ENCODE measurements at places on chromosomes 1 and 21.
A peak's percentile ranks its signal among the peaks of the same experiment; 100 is the strongest.

DNA sequence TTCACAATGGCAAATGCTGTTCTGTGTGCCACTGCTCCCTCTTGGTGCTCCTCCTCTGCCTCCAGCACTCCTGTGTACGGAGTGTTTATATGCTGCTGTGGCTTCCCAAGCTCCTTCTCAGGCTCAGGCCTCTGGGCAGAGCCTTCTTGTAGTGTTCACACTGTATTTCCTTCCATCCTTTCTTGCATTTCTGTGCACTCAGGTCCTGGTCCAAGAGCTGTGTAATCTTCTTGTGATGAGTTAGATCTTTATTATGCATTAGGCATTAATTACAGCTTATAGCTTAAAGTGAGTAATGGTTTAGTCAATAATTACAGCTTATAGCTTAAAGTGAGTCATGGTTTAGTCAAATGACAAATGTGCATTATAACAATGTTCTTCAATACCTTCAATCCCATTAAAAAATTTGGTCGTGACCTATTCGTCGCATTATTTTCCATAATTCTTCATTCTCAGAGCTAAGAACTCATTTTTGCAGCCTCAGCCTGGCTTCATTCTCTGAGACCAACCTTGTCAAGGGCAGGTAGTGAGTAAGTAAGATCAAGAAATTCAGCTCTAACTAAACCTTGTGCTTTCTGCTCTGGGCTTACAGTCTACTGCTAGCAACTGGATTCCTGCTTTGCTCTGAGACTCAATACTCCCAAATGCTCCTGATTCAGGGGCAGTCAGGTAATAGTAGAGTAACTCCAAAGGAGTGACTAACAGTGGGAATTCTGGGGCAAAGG, 154.5 kb upstream of the SPAG17 start:
- no peak for DNase-seq

DNA sequence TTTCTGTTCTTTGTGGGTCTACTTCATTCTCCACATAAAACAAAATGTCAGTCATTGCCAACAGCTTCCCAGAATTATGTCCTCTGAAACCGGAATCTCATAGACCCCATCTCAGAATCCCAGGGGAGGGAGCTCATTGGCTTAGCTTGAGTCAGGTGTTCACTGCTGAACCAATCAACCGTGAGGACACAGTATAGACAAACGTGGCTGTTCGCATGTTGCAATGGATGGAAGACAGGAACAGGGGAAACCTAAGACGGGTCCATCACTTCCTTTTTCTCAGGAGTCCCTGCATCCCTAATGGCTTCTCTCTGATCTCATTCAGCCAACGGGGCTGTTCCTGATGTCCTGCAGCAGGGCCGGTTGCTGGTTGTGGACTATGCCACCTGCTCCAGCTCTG, 9.1 kb downstream of the CELA2A start:
- DNase-seq = no peak

DNA sequence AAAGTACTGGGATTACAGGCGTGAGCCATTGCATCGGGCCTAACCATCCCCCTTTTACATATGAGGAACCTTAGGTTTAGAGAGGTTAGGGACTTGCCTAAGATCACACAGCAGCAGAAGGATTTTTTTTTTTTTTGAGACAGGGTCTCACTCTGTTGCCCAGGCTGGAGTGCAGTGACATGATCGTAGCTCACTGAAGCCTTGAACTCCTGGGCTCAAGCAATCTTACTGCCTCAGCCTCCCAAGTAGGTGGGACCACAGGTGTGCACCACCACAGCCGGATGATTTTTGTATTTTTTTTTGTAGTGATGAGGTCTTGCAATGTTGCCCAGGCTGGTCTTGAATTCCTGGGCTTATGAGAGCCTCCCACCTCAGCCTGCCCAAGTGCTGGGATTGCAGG, 2.2 kb upstream of the C1orf167 start:
- DNase-seq = no peak

DNA sequence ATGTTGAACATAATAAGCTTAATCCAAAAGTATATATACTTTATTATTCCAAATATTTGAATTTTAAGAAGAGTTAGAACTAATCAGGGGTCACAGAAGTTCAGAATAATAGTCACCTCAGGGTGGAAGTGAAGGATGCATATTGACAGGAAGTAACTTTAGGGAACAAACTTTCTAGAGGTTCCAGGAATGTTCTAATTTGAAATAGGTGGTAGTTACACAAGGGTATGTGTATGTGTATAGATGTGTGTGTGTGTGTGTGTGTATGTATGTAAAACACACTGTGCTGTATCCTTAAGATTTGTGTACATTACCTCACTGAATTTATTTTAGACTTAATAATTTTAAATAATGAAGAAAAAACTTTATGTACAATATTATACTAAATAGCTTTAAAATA, 110.4 kb downstream of the ACBD6 start:
- DNase-seq = no peak

DNA sequence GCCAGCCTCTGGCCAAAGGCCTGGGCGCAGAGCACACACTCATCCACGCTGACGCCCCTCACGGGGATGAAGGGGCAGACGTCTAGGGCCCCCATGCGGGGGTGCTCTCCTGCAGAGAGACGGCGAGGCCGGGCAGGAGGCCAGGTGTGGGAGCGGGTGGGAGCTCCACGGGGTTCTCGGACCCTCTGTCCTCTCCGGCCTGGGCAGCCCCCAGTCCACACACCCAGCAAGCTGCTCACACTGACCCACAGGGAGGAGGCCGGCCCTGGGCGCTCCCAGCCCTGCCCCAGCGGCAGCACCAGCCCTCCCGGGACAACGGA, 2.5 kb downstream of the FTCD start:
- DNase-seq = no peak

DNA sequence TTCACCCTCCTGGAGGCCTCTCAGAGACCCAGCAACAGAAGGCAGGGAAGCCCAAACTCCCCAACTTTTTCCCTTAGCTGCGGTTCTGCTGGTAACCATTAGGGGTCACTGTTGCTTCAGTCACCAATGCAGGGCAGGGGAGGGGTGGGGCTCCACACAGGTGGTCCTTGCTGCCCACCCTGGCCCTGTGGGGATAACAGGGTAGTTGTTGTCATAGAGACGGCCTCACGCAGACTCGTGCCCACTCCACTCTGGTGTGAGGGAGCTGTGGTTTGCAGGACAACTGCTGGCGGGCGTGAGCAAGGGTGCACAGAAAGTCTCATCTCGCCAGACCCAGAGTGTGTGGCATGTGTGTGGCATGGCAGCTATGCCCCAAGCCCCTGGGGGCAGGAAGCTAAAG, 19.9 kb downstream of the INSRR start:
- DNase-seq = peak; percentile 30

DNA sequence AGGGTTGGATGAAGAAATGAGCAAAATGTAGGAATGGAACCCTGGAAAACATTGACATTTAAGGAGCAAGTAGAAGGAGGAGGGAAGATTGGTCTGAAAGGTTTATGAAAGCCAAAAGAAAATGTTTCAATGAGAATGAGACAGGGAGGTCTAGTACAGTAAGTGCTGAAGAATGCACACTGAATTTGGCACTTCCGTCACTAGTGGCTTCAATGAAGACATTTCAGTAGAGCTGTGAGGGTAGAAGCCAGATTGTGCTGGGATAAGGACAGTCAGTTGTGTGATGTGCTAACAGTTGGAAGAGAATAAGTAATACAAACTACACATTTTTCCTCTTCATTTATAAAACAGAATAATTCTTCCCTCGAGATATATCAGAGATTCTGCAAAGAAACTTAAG, 17.1 kb downstream of the THEM4 start:
- DNase-seq = no peak

DNA sequence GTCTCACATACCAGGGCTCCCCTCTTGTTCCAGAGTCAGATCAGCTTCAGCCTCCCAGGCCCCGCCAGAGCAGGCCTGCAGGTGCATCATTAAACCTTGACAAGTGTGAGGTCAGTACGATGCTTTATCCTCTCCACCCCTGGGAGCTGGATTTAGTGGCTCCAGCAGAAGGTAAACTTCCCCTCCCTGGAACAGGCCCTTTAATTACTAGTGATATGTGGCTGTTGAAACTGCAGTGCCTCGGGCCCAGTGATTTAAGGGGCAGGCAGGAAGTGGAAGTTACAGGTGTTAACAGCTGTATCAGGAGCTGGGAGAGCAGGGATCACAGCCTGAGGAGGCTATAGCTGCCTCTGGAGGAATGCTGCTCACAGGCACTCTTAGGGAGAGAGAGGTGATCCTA, 132.4 kb upstream of the KLHDC7A start:
- DNase-seq = no peak

DNA sequence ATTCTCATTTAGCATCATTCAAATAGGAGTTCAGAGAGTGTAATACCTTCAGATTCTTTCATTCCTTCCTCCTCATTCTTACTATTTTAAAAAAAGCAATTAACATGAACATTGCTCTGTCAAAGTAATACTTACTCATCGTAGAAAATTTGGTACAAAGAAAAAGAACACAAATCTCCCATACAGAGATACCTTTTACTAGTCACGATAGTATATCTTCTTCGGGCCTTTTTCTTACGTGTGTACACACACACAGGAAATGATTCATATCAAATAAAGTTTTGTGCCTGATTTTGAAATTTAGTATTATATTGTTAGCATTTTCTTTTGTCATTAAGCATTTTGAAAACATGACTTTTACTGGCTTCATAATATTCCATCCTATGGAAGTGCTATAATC, 52.9 kb downstream of the NCF2 start:
- no peak for DNase-seq

DNA sequence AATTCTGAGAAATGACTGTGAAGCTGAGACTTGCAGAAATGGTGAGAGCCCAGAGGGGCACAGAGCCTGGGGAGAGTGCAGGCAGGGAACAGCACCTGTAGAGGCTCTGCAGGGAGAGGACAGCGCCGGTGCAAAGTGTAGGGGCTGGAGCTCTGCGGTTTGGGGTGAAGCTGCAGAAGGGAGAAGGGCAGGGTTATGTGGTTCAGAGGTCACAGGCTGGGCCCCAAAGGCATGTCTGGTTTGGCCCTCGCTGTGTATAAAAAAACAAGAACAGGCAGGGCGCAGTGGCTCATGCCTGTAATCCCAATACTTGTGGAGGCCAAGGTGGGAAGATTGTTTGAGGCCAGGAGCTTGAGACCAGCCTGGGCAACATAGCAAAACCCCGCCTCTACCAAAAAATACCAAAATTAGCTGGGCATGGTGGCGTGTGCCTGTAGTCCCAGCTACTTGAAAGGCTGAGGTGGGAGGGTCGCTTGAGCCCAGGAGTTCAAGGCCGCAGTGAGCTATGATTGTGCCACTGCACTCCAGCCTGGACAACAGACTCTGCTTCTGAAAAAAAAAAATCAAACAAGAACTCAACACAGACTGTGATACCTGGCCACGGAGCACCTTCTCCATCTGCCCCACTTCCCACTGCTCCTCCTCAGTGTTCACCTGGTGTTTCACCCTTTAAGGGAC, 29.1 kb downstream of the SERINC2 start:
- no peak for DNase-seq

DNA sequence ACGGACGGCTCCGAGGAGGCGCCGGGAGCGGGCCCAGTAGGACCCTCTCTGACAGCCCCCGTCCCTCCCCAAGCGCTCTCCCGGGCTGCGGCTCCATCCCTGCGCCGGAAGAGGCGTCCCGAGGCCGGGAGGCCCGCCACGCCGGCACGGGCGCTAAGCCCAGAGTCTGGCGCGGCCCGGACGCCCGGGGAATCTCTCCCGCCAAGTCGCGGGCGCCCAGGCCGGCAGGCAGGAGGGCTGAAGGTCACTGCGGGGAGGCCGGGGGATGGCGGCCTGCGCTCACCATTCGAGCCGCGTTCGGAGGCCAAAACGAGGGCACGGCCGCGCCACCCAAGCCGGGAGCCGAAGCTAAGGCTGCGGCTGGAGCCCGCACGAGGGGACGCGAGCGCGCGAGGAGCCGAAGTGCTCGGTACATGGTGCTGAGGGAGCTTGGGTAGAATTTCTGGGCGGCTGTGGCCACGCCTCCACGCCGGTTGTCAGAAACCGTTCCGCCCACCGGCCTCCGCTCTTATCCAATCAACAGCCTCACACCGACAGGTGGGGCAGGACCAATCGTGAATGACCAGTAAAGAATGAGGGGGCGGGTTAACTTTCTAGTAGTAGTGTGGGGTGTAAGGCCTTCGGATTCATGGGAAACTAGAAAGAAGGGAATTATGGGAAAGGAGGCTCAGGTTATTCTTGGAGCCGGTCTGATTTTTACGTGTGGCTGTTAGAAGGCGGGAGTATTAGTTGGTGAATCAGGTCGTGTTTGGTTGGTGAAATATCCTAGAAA, at the start of gene FH:
FH (minus strand) TSS at position 448 of the 772 bp plus-strand sequence; CDS start at position 415, 33 bp downstream.
- DNase-seq = peak; percentile 98

DNA sequence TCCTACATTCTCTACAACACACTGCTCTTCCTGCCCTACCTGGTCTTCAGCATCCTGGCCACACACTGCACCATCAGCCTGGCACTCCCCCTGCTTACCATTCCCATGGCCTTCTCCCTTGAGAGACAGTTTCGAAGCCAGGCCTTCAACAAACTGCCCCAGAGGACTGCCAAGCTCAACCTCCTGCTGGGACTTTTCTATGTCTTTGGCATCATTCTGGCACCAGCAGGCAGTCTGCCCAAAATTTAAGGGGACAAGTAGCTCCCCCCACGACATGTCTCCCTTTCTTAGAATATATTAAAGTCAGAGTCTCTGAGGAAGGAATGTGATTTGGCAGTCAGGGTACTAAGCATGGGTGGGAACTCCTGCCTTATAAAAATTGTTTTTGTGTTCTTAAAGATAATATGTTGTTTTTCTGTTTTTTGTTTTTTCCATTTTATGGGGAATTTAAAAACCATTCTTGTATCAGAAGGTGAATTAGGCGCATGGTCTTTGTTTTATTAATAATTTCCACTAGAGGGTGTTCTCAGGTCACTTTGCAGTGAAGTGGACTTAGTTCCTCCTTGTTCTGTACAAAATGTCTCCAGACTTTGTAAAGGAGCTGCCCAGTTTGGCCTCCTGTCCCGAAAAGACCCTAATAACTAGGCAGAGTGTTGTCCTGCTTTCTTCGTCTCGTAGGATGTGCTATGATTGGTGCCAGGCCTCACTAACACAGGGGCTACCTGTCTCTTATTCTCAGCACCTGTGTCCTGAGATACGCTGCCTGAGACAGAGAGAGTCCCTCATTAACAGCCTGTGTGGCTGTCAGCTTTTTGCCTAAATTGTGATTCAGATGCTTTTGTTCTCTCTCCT, 13.1 kb downstream of the UBIAD1 start:
- DNase-seq = peak; percentile 28

- DNase-seq = no peak
Observed at GRCh38 chr1:108850929-108851328, 6.0 kb downstream of the AKNAD1 start.

- peak; percentile 29 for DNase-seq
Observed at GRCh38 chr1:182603646-182604174, 479 bp downstream of the RGS16 start.

- DNase-seq = no peak
Observed at GRCh38 chr1:232951180-232951579, 769 bp downstream of the NTPCR start.

GRCh38 chr1:244236101-244236500, 185.0 kb downstream of the ZBTB18 start:
- no peak for DNase-seq
